ENCODE measurements at places on chromosomes 11 and 22.

DNA sequence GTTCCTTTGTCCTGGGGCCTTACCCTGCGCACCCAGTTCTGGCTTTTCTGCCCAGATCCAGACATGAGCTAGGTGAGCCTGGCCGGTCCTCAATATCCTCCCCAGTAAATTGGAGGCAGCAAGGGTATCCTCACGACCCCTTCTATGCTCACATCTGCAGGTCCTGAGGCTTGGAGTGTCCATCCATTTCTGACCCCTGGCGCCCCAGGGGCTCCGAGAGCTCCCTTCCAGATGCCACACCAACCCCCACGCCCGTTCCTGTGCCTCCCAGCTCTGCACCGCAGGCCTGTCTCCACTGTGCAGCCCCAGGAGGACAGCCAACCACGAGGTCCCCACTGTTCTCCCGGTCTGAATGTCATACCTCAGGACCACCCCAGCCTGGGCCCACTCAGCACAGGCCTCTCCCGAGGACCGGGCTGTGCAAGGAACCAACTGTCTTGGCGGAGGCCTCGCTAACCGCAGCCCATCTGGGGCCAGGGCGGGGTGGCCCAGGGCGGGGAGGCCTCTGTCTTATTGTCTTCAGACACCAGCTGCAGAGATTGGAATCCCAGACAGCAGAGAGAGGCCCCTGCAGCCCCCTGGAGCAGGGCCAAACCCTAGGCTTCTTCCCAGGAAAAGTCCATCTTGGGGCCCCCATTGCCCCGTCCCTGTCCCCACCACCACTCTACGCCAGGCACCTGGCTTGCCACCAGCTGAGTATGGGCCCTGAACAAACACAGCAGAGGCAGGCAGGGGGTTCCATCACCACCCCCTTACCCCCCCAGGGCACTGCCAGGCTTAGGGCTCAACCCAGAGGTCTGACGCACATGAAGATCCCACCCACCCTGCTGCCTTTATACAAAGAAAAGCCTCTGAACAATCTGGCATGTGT lies 39.3 kb downstream of the ALX4 start:
- DNase-seq = no peak
- H3K27me3 ChIP-seq = peaks cover 5% of the 10 kb centered on the region
- no peaks in the 10 kb centered on the region for H3K4me1 ChIP-seq

DNA sequence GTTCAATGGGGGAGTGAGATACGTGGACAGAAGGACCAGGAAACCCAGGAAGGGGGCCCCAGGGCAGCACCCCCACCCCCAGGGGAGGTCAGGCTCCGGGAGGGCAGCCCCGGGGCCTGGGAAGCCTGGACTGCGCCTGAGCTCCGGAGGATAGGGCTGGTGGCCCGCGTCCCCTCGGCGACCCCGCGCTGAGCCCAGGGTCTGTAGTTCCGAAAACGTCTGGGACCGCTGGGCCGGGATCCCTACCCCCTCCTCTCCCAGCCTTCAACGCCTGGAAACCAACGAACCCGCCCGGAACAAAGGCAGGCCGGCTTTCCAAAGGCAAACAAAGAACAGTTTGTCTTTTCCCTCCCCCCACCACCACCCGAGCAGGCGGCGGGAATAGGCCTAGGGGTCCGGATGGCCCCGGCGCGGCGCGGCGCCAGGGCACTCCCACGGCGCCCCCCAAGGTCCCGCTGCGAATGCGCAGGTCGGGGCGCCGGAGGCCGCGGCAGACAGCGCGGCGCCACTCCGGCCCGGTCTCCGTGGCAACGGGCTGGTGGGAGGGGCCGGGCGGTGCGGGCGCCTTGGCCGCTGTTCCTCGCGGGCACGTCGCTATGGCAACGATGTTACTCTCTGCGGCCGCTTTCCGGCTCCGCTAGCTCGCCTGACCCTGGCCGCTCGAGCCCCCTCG lies 58.5 kb downstream of the IGLL1 start:
- H3K4me3 ChIP-seq = peak overlapping the region; percentile 73
- H3K4me1 ChIP-seq = peaks cover 6% of the 10 kb centered on the region
- peaks cover 11% of the 10 kb centered on the region for H3K27me3 ChIP-seq
- no peaks in the 10 kb centered on the region for H3K36me3 ChIP-seq
- DNase-seq = peak; percentile 53
- H3K27ac ChIP-seq = peak overlapping the region; percentile 63

DNA sequence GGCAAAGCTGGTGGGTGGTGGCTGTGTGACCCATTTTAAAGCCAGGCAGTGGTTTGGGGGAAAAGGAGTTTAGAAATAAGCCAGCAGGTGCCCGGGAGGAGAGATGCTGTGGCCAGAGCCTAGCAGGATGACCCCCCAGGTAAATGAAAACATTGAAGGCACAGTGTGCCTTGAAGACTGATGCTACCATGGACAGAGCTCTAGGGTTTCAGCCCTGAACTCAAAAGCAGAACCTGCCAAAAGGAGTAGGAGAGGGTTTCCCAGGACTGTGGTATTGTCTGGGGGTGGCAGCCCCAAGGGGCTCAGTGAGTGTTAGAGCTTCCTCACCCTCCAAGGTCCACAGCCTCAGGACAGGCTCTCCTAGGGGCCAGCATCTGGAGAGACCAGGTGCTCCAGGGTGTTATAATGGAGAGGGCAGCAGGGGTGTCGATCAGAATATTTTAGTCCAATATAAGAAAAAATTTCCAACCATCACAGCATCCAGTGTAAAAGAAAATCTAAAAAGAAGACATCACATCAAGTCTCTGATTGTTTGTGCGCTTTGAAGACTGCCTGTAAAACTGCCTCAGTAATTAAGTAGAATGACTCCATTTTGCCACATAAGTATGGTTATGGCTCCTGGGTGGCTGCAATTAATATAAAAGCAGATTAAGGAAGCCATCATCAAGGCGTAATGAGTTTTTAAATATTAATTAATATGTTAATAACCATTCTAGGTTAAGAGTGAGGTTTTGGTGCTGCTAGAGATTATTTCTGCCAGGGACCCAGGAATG lies 88.6 kb upstream of the LMO1 start:
- no peak overlapping the region for H3K4me3 ChIP-seq
- peaks cover 26% of the 10 kb centered on the region for H3K27me3 ChIP-seq
- no peaks in the 10 kb centered on the region for H3K36me3 ChIP-seq
- H3K27ac ChIP-seq = no peak overlapping the region

DNA sequence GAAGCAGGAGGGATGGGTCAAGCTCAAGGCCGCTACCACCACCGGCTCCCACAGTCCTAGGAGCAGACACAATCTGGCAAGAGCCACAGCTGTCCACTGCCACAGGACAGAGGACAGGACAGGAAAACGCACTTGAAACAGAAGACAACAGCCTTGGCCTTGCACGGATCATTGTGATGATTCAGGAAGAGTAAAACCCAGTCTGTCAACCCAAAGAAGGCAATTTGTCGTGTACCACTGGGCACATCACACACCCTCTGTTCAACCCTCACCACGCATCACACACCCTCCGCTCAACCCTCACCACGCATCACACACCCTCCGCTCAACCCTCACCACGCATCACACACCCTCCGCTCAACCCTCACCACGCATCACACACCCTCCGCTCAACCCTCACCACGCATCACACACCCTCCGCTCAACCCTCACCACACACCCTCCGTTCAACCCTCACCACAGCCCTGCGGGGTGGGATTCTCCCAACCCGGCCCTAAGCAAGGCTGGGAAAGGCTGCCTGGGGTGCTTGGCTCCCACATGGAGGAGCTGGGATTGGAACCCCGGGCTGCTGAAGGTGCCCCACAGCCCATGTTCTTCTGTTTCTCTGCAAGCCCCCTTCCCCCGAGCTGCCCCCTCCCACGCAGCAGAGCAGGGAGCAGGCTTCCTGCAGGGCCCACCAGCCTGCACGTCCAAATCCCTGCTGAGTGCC lies 11.3 kb upstream of the CDC42BPG start:
- H3K36me3 ChIP-seq = peaks cover 48% of the 10 kb centered on the region
- H3K27ac ChIP-seq = peak overlapping the region; percentile 94
- H3K4me3 ChIP-seq = peak overlapping the region; percentile 80
- peaks cover 96% of the 10 kb centered on the region for H3K4me1 ChIP-seq

DNA sequence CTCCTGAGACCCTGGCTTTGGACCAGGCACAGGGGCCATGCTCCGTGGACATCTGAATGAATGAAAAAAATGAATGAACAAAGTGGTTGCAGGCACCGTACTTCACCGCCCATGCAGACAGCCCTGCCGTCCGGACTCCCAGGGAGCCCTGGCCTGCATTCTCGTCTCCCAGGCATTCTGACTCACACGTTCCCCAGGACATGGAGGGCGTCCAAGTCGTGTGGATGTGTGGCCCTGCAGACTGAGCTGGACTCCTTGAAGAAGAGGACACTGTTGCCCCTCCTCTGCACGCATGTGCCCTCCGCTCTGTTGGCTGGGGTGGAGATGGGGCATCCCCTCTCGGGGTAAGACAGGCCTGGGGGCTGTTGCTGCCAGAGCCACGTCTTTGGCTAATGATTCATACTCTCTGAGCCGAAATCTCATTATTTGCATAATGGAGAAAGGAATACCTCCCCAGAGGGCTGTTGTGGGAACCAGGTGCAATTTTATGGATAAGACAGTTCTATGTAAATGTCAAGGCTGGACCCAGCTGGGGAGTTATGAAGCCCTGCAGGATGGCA lies 49.7 kb downstream of the RTL6 start:
- H3K27me3 ChIP-seq = no peaks in the 10 kb centered on the region
- H3K4me3 ChIP-seq = no peak overlapping the region
- no peaks in the 10 kb centered on the region for H3K36me3 ChIP-seq
- peak; percentile 54 for DNase-seq
- H3K4me1 ChIP-seq = no peaks in the 10 kb centered on the region

- H3K36me3 ChIP-seq = no peaks in the 10 kb centered on the region
- peaks cover 4% of the 10 kb centered on the region for H3K27me3 ChIP-seq
- no peak for DNase-seq
- no peak overlapping the region for H3K27ac ChIP-seq
These were observed 37.2 kb downstream of the GLYATL2 start for GRCh38 chr11:58807343-58807742.

DNA sequence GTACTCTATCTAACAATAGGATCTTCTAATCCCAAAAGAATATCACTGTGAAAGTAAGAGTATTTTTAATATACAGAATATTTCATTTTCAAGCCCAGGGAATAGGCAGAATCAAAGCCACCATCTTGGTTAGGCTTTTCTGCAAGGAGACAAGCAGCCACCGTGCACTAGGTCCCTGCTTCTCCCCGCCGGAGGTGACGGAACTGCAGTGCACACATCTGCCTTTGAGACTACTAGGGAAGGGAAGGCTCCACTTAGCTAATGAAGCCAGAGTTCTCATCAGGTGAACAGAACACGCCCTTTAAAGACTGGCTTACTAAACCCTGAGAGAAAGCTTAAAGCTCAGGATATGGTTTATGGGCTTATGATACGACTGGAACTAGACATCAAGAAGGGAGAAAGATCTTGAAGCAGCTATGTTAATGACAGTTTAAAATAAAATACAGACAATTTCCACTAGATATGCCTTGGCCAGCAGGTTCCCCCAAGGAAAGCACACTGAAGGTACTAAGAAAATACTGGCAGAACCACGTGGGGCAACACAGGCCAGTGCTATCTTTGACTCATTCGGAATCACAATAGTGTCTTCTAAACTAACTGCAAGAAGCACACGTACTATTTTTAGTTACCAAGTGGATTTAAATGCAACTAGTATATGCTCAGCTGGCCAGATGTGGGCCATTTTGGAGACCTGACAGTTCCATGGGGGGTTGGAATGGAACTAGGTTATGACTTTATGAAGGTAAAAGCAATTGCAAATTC lies 127.4 kb upstream of the LMO1 start:
- no peaks in the 10 kb centered on the region for H3K4me1 ChIP-seq
- no peak for DNase-seq
- no peaks in the 10 kb centered on the region for H3K36me3 ChIP-seq
- H3K27ac ChIP-seq = no peak overlapping the region
- no peaks in the 10 kb centered on the region for H3K27me3 ChIP-seq

DNA sequence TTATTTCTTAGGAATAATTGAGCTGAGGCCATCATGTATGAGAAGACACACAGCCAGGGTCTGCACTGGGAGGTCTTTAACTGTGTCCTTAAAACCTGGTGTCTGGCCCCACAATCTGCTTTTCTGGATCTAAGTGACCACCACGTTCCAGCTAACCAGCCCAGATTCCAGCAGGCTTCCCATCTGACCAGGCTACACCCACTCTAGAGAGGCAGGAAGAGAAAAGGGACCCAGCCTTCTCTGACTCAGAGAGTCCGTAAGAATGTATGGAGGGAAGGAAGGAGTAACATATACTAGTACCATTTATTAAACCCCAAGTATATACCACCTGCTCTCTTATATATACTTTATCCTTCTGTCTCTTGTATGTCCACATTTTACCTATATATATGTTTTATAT lies 80.1 kb downstream of the LDLRAD3 start:
- no peaks in the 10 kb centered on the region for H3K4me1 ChIP-seq
- no peak for DNase-seq
- H3K27ac ChIP-seq = no peak overlapping the region
- no peaks in the 10 kb centered on the region for H3K36me3 ChIP-seq
- peaks cover 7% of the 10 kb centered on the region for H3K27me3 ChIP-seq

DNA sequence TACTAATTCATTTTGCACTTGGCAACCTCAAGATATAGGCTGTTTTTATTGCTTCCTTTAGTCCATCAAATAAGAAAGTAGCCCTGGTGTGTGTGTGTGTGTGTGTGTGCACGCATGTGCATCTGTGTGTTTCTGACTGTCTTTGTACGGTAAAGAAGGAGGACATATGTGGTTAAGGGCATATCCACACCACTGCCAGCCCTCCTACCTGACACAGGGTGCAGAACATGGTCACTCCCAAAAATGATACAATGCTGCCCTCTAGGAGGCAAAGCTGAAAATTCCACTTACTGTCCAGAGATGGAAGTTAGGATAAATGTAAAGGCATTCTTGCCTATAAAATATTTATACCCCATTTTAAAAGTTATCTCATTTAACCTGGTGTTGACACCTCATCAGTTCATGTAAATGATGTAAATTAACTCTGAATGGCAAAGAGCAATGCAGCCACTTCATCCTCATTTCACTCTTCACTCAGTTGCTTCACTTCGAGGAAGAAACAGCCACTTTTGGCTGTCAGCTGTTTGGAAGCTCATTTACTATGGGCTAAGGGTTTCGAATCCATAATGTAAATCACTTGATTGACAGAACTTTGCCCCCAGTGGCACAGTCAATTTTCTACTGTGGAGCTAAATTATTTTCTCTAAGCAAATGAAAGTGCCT lies 83.1 kb upstream of the MTNR1B start:
- H3K27ac ChIP-seq = no peak overlapping the region
- DNase-seq = no peak
- H3K27me3 ChIP-seq = no peaks in the 10 kb centered on the region
- H3K4me1 ChIP-seq = peaks cover 2% of the 10 kb centered on the region

GRCh38 chr11:62054484-62055121 lies 69.2 kb upstream of the INCENP start:
- H3K4me1 ChIP-seq = no peaks in the 10 kb centered on the region
- peak; percentile 22 for DNase-seq
- H3K36me3 ChIP-seq = no peaks in the 10 kb centered on the region

GRCh38 chr22:49833340-49834007 lies 5.8 kb upstream of the BRD1 start:
- no peaks in the 10 kb centered on the region for H3K36me3 ChIP-seq
- no peak for DNase-seq
- peak overlapping the region; percentile 9 for H3K27ac ChIP-seq
- H3K4me1 ChIP-seq = peaks cover 24% of the 10 kb centered on the region
- H3K27me3 ChIP-seq = no peaks in the 10 kb centered on the region
- H3K4me3 ChIP-seq = no peak overlapping the region
